ENCODE measurements at places on chromosomes 7 and 10.

- DNase-seq, result no peak
These were observed 822 bp downstream of the SHOC2 start for GRCh38 chr10:110919971-110920881.

DNA sequence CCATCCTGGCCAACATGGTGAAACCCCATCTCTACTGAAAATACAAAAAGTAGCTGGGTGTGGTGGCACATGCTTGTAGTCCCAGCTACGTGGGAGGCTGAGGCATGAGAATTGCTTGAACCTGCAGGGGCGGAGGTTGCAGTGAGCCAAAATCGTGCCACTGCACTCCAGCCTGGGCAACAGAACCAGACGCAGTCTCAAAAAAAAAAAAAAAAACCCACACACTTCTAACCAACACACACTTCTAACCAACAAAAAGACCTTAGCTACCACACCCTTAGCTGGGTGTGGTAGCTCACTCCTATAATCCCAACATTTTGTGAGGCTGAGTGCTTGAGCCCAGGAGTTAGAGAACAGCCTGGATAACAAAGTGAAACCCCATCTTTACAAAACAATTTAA, 33.9 kb upstream of the SPOCK2 start:
- DNase-seq, result no peak

DNA sequence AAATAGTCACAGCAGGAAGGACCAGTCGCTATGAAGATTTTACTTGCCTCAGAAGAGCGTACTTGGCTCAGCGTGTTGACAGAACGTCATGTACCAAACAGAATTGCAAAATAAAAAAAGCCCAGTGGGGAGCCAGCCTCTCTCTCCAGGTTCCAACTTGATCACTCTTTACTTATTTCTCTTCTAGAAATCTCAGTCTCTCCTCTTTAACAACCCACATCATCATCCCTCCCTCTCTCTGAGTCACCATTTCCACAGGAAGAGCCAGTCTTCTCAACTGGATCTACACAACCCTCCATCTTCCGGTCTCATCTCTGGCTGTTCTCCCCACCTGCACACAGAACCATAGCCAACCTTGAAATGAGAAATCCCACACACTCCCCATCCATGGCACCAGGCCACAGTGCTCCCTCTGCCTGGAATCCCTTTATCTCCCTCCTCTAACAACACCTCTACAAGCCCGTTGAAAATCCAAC, 718.3 kb downstream of the GRID1 start:
- DNase-seq, result no peak

GRCh38 chr10:34969171-34969570, 121.0 kb downstream of the CUL2 start:
- no peak for DNase-seq

- DNase-seq, result no peak
These were observed 86.9 kb downstream of the ZNF277 start for GRCh38 chr7:112293416-112293815.

GRCh38 chr7:156445997-156446761, 194.4 kb upstream of the RNF32 start:
- DNase-seq, result no peak

GRCh38 chr7:84091318-84091717, 103.3 kb downstream of the SEMA3A start:
- DNase-seq, result no peak

- no peak for DNase-seq
These were observed at the start of gene UCN3 for GRCh38 chr10:5364890-5365338. UCN3 (plus strand) TSS chr10:5364966; CDS start chr10:5373721, 8,755 bp downstream.

All from effector CD4-positive, alpha-beta T cell (primary cell).